ENCODE measurements at places on chromosomes 2 and 18.
A peak's percentile ranks its signal among the peaks of the same experiment; 100 is the strongest.

DNA sequence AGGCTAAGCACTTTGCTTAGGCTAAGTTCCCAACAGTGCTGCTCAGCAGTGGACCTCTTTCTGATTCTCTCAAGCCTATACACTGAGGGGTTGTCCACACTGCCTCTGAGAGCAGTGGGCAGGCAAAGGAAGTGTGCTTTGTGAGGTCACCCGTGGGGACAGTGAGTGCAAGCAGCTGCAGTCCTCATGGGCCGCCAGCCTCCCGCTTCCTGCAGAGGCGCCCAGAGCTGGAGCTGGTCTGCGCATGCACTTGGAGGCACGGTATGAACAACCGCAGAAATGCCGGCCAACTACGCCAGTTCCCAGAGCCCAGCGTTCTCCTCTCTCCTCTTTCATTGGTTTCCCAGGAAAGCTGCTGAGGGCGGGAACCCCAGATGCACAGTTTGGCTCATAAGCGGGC is 149.5 kb upstream of the DLX2 start:
- no peak for DNase-seq

GRCh38 chr18:64219517-64219916 is 70.6 kb upstream of the LINC00305 start:
- DNase-seq: no peak

- no peak for DNase-seq
These were observed 43.0 kb upstream of the SLC1A4 start for GRCh38 chr2:64945973-64946768.

- no peak for DNase-seq
These were observed 1356.2 kb upstream of the NXPH2 start for GRCh38 chr2:140136366-140136765.

- peak; percentile 56 for DNase-seq
These were observed at the start of gene TTL for GRCh38 chr2:112481528-112482233. Gene TTL (plus strand): TSS chr2:112482156. CDS start chr2:112482345, 189 bp downstream.

- DNase-seq: no peak
These were observed 4.9 kb downstream of the SMAD7 start for GRCh38 chr18:48945953-48946217.

- DNase-seq: no peak
These were observed 154.3 kb downstream of the PLCL1 start for GRCh38 chr2:197958592-197959150.

DNA sequence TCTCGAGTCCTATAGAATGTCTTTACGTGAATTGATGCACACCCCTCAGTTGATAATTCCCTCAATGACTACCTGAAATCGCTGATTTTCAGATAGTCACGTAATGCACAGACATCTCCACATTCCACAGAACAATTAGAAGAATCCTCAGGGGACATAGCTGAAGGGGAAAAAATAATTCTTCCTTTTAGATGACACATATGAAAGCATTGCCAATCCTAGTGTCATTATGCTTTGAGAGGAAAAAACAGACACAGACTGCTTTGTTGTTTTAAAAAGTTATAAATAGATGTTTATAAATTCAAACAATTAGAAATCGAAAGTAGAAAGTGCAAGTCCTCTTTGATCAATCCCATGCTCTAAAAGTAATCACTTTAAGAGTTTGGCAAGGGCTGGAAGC is 100.6 kb upstream of the FN1 start:
- no peak for DNase-seq

Measured in NCI-H1694 (cell line).